ENCODE measurements at places on chromosomes 5 and 9. TPM values are rescaled to one million over a fixed set of nuclear protein-coding genes. Genes with fewer than 3 reads are reported as not detected.

DNA sequence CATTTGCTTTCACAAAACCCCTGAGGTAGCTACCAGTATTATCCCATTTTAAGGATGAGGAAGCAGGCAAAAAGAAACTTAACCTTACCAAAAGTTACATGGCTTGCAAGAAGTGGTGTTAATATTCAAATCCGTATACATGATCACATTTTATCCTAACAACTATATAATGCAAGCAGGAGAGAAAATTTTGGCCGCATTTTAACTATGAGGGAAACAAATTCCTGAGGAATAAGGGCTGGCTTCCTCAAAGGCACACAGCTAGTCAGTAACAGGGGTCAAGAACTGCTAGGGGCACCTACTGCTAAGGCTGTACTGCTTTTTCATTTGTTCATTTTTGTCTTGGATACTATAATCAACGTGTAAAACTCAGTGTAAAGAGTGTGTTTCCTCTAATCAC, 81.0 kb downstream of the LHFPL2 start:
- no peak for DNase-seq

DNA sequence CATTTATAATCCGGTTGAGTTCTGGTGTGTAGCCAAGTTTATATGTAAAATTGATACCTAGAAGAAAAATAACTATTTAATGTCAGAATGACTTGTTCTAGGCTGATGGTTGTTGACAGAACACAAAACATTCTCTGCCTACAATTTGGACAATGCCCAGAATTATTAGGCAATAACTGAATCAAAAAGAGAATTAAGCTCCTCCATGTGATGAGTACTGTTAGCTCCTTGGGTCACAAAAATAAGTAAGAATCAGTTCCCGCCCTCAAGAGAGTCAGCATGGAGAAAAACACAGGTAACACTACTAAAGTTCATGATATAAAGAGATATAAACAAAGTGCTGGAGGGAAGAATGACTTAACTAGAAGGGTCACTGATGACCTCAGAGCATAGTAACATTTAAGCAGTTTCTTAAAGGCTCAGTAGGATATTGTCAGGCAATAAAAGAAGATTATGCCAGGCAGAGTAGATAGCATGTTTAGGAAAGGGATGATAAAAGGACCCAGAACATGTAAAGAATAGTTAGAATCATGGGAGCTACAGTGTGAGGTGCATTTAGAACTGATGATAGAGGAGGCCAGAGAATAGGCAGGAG, 200.5 kb upstream of the ACTBL2 start:
- DNase-seq, result no peak

DNA sequence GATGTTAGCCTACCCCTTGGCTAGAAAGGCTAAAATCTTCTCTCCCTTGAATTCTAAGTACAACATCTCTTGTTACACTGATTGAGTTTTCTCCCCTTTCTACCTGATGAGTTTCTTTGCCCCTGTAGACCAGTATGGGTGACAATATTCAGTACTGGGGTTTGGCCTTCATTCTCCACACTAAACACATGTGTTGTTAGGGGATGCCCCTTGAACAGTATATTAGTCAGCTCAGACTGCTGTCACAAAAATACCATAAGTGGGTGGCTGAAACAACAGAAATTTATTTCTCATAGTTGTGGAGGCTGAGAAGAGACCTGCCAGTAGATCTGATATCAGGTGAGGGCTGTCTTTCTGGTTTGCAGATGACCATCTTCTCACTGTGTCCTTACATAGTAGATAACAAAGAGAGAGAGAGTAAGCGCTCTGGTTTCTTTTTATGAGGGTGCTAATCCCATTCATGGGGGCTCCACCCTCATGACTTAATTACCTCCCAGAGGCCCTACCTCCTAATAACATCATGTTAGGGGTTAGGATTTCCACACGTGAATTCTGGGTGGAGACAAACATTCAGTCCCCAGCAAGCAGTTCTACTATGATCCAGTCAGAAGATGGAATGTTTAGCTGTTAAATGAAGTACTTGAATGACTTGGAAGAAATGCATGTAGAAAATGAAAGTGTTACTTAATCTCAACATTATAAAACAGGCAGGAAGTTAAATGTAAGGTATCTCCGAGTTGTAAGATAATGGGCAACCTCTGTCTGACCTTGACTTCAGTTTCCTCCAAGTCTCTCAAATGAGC, 17.5 kb downstream of the VLDLR start:
- no peak for DNase-seq

- no peak for DNase-seq
Measured at GRCh38 chr5:174972291-174972690, 247.9 kb downstream of the MSX2 start.

- DNase-seq, result peak; percentile 83
Measured at GRCh38 chr9:133238851-133239532, 29.9 kb upstream of the OBP2B start.

- DNase-seq, result no peak
Measured at GRCh38 chr9:73714294-73714693, 562.6 kb downstream of the ANXA1 start.

DNA sequence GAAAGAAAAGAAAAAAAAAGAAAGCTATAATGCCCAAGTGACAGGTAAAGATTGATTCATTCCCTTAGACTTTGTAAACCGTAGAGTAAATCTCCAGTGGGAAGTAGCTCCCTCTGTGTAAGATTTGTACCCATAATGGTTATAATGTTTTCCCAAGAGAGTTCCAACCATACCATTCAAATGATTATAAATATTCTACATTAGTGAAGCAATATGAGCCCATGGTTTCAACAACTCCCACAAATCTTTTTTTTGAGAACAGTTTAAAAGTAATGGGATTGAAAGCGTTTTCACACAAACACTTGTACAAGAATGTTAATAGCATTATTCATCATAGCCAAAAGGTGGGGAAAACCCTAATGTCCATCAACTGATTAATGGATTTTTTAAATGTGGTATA, 58.0 kb downstream of the GRAMD2B start:
- no peak for DNase-seq

Gene PGM5
- 16.3 TPM for polyA plus RNA-seq

Gene APBB3
- polyA plus RNA-seq, result 19.6 TPM

Gene LRRTM2
- polyA plus RNA-seq, result not detected

All from kidney (tissue), 22 donors.